ENCODE measurements at places on chromosomes 5 and 9.

DNA sequence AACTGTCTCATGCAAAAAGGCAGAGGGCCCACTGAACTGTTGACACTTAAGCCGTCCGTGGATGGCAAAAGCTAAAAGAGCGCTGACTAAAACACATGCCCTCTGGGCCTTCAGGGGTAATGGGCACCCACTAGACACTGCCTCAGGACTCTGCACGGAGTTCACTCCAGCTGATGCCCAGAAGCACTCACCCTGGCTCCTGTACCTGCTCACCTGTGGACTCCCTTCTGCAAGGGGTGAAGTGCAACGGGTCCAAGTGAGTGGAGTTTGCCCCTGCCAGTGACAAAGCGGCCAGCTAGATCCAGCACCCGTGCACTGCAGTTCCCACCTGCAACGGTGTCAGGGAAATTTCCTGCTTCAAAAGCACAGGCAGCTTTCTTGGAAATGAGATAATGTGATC is 50.2 kb downstream of the SLC1A1 start:
- DNase-seq, result no peak

- DNase-seq, result no peak
Measured at GRCh38 chr9:5818424-5819142, 14.3 kb downstream of the ERMP1 start.

GRCh38 chr5:61410811-61411210 is 78.8 kb downstream of the ZSWIM6 start:
- no peak for DNase-seq

- no peak for DNase-seq
Measured at GRCh38 chr5:79932510-79933504, 58.3 kb downstream of the MTX3 start.

GRCh38 chr9:3936520-3937235 is 363.2 kb downstream of the GLIS3 start:
- DNase-seq, result no peak
